Esophagus muscularis mucosa (tissue), 4 donors: ENCODE measurements at places on chromosomes 4 and X.

GRCh38 chr4:39083164-39083563, 21.1 kb downstream of the KLHL5 start:
- H3K27me3 ChIP-seq = no peaks in the 10 kb centered on the region
- H3K4me1 ChIP-seq = no peaks in the 10 kb centered on the region
- DNase-seq = no peak
- H3K4me3 ChIP-seq = no peak overlapping the region
- peaks cover 47% of the 10 kb centered on the region for H3K36me3 ChIP-seq

DNA sequence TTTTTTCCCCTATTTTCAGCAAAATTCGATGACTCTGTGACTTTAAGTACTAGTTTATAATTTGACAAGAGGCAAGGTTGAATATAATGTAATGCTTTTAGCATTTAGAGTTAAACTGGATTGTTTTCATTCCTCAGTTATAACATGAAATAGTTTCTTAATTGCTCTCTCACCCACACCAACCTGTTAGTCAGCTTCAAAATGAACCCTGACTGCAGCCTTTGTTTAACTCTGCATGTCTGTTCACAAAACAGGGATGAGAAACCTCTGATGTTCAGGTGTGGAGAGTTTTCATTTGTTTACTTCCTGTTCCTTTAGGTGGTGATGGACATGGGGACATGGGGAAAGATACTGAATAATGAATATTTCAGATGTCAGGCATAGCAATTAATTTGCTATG, 49.9 kb upstream of the MND1 start:
- peaks cover 46% of the 10 kb centered on the region for H3K36me3 ChIP-seq
- no peak for DNase-seq
- H3K4me1 ChIP-seq = peaks cover 21% of the 10 kb centered on the region
- no peak overlapping the region for H3K27ac ChIP-seq

GRCh38 chr4:64781737-64782326, 372.6 kb upstream of the TECRL start:
- no peak overlapping the region for H3K4me3 ChIP-seq
- H3K27me3 ChIP-seq = no peaks in the 10 kb centered on the region
- DNase-seq = no peak
- H3K36me3 ChIP-seq = no peaks in the 10 kb centered on the region

DNA sequence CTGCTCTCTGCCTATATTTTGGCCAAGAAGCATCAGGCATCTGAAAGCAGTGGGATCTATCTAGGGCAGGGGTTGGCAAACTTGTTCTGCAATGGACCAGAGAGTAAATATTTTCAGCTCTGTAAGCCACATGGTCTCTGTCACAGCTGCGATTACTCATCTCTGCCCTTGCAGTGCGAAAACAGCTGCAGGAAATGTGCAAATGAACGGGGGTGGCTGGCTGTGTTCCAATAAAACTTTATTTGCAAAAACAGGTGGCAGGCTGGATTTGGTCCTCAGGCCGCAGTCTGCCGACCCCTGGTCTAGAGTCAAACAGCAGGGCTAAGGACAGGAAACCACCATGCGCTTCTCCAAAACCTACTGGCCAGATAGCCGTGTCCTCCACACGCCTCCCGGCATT, 48.6 kb downstream of the ACOX3 start:
- H3K36me3 ChIP-seq = peaks cover 52% of the 10 kb centered on the region
- H3K4me1 ChIP-seq = peaks cover 37% of the 10 kb centered on the region
- H3K27ac ChIP-seq = peak overlapping the region; percentile 86
- no peak overlapping the region for H3K4me3 ChIP-seq
- H3K27me3 ChIP-seq = no peaks in the 10 kb centered on the region
- peak; percentile 93 for DNase-seq

- no peak for DNase-seq
- H3K27ac ChIP-seq = no peak overlapping the region
- no peaks in the 10 kb centered on the region for H3K36me3 ChIP-seq
- H3K4me1 ChIP-seq = no peaks in the 10 kb centered on the region
- no peak overlapping the region for H3K4me3 ChIP-seq
Observed at GRCh38 chrX:33062041-33062440, 149.3 kb downstream of the DMD start.
